T follicular helper cell (primary cell): ENCODE measurements at places on chromosomes 1 and 21.

GRCh38 chr1:36397083-36397377 is 678 bp downstream of the LSM10 start:
- no peak for DNase-seq

- no peak for DNase-seq
These were observed 66.0 kb downstream of the RGS21 start for GRCh38 chr1:192382758-192383157.

DNA sequence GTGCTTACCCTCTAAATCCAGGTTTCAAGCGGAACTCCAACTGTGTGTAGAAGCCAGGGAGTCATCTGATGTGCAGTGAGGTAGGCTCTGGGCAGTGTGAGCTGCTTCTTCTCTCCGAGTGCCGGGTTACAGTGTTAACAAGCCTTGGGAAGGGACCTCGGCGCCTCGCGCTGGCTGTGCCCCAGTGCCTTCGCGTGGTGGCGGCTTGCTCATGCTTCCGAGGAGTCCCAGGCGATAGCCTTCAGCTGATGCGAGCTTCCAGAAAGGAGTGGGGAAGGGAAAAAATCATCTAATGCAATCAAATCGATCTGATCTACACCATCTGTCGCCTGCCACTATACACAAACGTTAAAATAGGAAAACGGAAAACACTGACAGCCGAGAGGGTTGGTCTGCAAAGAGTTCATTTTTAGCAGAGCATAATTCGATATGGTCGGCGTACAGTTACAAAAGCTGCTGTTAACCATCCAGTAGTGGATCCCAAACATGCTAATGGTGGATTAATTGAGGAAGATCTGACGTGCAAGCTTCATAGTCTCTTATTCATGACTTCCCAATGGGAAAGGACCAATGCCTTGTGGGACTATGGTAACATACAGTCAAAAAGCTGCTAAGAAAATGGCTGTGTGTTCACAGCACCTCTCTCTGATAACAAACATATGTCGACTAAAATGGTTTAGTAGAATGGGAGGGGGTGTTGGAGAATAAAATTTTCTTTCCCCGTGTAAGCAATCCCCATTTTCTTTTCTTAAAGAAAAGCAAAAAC is 128.7 kb upstream of the DPYD start:
- no peak for DNase-seq

- no peak for DNase-seq
These were observed 88.5 kb downstream of the CEP350 start for GRCh38 chr1:180042988-180043622.

DNA sequence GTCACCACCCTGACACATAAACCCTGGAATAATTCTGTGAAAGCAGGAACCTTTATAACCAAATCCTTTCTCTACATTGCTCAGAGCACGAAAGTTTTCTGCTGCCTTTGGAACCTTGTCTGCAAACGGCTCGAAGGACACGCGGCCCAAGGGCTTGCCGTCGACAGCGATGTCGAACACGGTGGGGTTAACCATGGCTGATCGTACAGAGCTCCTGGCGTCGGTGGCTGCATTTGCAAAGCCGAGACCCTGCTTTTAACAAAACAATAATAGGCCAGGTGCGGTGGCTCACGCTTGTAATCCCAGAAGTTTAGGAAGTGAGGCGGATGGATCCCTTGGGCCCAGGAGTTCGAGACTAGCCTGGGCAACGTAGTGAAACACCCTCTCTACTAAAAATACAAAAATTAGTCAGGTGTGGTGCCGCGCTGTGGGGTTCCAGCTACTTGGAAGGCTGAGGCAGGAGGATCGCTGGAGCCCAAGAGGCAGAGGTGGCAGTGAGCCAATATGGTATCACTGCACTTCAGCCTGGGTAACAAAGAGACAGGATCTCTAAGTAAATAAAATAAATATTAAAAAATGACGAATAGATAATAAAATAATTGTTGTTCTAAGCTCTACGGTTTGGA is 2.2 kb upstream of the EIF2B3 start:
- DNase-seq = no peak

- DNase-seq = no peak
These were observed 92.4 kb upstream of the ERG start for GRCh38 chr21:38590449-38591217.

DNA sequence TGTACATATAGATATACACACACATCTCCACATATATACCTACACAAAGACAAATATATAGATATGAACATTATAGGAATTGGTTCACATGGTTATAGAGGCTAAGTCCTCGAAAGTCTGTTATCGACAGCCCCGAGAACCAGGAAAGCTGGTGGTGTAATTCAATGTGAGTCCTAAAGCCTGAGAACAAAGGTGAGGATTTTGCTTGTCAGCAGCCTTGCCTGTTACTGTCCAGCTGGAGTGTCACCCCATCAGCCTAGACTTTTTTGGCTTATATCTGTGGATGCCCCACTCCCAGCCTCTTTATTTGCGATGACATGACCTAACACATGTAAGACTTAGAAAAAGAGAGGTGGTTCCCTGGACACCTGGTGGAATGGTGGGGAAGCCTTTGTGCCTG is 97.0 kb downstream of the GIPC2 start:
- DNase-seq = no peak

- no peak for DNase-seq
These were observed 22.4 kb upstream of the RUNX3 start for GRCh38 chr1:24952413-24952841.

GRCh38 chr1:112841825-112842224 is 114.2 kb downstream of the SLC16A1 start:
- DNase-seq = no peak

GRCh38 chr1:172726740-172727139 is 67.8 kb downstream of the FASLG start:
- no peak for DNase-seq

DNA sequence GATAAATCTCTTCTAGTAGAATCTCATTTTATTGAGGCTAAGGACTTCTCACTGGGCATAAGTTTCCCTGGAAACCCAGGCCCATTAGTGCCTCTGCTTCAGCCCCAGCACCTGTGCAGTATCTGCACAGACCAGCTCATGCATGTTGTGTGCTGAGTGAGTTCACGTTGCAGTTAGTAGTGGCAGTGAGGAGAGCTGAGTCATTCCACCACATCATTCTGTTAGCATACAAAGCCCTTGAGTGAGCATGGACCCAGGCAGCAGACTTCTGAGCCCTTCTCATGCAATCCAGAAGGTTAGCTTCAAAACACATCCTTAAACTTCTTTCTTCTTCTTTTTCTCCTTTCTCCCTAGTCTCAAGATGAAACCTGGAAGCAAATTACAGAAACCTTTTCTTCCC is 45.8 kb upstream of the NTPCR start:
- no peak for DNase-seq

- DNase-seq = no peak
These were observed 21.3 kb downstream of the MIIP start for GRCh38 chr1:12040457-12041051.

GRCh38 chr1:32464191-32464715 is 619 bp upstream of the ZBTB8B start:
- no peak for DNase-seq

- DNase-seq = no peak
These were observed 214.1 kb downstream of the AJAP1 start for GRCh38 chr1:4868521-4868920.

GRCh38 chr21:43696214-43696613 is 22.7 kb upstream of the PDXK start:
- DNase-seq = no peak

DNA sequence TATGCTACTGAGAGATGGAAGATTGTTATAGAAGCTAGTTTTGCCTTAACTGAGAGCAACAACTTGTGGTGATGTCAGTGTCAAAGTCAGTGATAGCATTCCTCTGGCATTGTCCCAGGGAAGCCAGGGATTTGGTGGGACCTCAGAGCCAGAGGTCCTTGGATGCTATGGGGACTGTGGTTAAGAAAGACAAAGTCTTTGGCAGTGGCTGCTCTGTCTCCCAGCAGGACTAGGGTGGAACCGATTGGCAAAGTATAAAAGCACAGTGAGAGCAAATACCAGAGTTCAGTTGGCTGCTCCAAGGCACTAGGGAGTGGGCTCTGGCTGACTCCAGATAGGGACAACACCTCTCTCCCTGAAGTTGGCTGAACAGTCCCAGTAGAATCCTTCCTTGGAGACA is 104.8 kb downstream of the GDAP2 start:
- no peak for DNase-seq

DNA sequence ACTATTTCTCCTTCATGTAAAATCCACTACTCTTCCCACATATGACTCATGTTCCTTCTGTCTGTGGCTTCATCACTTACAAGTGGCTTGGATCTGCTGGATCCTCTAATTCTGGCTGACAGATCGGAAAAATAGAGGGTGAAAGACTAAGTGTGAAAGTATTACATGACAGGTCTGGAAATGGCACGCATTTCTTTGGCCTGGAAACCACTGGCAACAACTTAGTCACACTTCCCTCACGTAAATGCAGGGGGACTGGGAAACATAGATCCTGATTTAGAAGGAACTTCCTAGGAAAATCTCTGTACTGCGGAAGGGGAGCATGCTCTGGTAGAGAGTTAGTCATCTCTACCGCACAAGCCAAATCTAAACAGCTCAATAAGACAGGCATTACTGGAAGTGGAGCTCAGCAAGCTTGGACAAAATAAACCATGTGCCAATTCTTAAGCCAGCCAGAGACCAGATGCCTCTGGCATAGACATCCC is 305.4 kb upstream of the PTBP2 start:
- DNase-seq = no peak

DNA sequence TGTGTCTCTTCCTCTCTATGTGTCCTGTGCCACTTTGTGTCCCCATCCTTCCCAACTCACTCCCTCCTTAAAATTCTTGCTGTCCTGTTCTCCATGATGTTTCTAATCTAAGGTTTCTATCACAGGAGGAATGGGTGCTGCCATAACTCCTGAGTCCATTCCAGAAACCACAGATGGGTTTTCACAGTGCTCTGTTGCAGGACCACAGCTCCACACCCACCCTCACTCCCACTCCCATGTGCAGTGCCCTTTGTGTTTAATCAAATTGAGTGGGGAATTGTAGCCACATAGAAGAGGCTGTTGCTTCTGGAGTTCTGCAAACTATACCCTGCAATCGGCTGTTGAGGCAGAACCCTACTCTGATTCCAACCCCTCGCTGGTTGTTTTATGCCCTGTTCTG is 142.1 kb downstream of the SPATA46 start:
- no peak for DNase-seq

DNA sequence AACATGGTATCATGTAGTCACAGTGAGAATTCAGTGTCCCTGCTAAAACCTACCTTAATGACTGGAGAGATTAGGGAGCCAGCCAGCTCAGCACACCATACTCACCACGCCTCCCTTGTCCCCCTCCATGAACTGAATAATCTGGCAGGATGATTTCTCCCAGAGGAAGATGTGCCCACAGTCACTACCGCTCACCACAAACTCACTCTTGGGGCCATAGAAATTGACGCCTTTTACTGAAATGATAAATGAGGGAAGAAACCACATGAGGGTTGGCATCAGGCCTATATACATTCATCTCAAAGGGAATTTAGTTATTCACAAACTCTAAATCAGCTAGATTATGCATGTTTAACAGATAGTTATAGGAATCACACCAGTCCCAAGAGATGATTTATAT is 17.4 kb downstream of the PEA15 start:
- no peak for DNase-seq
